ENCODE measurements at places on chromosomes 3 and 15.

- no peak for DNase-seq
Observed at GRCh38 chr15:70358871-70359647, 261.3 kb upstream of the TLE3 start.

- no peak for DNase-seq
Observed at GRCh38 chr3:133734305-133734704, 11.9 kb upstream of the TF start.

- no peak for DNase-seq
Observed at GRCh38 chr3:9673082-9673481, 23.8 kb downstream of the MTMR14 start.

- DNase-seq, result no peak
Observed at GRCh38 chr15:51097553-51098330, 3.0 kb upstream of the TNFAIP8L3 start.

- no peak for DNase-seq
Observed at GRCh38 chr15:58604455-58604923, 145.0 kb downstream of the ADAM10 start.

- DNase-seq, result no peak
Observed at GRCh38 chr15:44243829-44244228, 44.7 kb upstream of the GOLM2 start.

- DNase-seq, result no peak
Observed at GRCh38 chr3:146125951-146126350, 35.0 kb downstream of the PLOD2 start.

DNA sequence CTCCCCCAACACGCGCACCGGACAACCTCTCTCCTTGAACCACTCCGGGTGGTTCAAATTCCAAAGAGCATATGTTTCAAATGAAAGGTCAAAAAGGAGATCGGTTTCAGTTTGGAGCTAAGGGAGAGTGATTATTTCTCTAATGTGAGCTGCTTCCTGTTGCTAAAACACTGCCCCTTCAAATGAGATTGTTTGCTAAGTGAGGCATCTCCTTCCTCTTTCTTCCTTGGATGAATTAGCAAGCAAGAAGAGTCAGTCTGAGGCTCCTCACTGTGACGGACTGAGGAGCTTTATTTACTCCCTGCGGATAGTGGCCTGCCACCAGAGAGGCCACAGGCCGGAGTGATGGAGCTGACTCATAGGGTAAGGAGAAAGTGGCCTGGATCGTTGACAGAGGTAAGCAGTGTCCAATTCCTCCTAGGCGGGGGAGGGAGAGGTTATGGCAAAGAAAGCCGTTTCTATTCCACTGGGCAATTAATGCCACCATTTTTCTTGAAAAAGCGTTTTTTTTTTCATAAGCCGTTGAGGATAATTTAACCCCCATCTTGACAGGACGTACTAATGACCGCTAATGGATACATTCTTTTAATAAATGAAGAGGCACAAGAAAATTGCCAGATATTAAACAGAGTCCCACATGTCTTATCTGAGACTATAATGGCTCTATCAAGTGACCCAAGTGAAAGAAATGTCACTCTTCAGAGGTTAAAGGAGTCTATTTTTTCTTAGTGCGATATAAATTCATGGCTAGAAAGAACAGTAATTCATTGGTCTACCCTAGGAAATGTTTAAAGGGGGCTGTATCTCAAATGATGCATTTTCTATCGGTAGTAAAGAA is 167.0 kb upstream of the ANKRD28 start:
- no peak for DNase-seq

GRCh38 chr3:114558271-114558670 is 264.4 kb downstream of the TIGIT start:
- no peak for DNase-seq

- DNase-seq, result no peak
Observed at GRCh38 chr3:87305517-87305916, 29.1 kb upstream of the POU1F1 start.

- DNase-seq, result no peak
Observed at GRCh38 chr3:42157540-42158538, 66.7 kb downstream of the TRAK1 start.

GRCh38 chr15:89659295-89659694 is 4.0 kb upstream of the KIF7 start:
- no peak for DNase-seq

DNA sequence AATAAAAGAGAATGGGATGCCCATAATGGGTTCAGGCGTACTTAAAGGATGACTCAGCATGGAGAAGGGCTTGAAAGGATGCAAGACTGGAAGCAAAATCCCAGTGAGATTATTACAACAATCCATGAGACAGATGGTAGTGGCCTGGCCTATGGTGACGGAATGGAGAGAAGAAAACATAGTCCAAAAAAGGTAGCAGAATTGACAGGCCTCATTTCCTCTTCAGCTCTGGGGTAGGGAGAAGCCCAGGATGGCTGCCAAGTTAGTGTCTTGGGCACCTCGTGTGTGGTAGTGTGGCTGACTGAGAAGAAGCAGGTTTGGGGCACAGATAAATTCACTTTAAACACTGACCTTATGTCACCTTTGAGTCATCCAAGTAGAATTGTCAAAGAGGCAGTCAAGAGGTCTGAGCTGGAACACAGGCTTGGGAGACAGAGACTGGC is 18.1 kb downstream of the MB21D2 start:
- peak; percentile 26 for DNase-seq

DNA sequence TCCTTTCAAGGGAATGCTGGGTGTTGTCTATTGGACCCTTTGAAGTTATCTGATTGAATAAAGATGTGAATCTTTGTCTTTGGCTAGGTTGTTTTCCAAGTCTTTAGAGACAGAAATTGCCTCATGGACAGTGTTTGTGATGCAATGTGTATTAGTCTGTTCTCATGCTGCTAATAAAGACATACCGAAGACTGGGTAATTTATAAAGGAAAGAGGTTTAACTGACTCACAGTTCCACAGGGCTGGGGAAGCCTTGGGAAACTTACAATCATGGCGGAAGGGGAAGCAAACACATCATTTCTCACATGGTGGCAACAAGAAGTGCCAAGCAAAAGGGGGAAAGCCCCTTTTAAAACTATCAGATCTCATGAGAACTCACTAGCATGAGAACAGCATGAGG is 88.8 kb upstream of the PLXND1 start:
- no peak for DNase-seq

DNA sequence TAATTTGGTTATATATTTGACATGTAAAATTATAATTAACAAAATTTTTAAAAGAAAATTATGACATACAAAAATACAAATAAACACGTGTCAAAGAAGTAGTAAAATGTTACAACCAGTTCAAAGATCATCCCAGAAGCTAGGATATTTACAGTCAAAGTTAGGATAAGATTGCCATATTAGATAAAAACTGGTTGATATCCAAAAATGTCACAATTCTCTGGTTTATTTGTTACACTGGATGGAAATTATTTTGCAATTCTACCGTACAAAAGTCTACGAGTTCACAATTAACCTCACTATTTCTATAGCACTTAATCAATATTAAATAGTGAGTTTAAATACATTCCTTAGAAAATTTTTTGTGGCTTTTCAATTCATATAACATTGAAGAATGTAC is 673.8 kb downstream of the GBE1 start:
- no peak for DNase-seq

DNA sequence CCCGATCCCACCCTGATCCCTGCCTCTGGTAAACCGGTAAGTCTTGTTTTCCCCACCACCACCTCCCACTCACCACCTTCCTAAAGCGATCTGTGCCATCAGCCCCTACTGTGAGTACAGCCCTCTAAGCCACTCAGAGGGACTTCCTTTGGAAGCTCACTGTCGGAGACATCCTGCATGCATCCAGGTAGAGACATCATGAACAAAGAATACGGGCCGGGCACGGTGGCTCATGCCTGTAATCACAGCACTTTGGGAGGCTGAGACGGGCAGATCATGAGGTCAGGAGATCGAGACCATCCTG is 13.7 kb upstream of the PCSK6 start:
- no peak for DNase-seq

GRCh38 chr15:43132830-43133429 is 456 bp upstream of the TMEM62 start:
- DNase-seq, result no peak
